Stimulated activated CD8-positive, alpha-beta memory T cell treated with anti-CD3 and anti-CD28 coated beads, Interleukin-4, amount 100 ng/mL, for 4 hours (primary cell): ENCODE measurements at places on chromosomes 13 and 19.

DNA sequence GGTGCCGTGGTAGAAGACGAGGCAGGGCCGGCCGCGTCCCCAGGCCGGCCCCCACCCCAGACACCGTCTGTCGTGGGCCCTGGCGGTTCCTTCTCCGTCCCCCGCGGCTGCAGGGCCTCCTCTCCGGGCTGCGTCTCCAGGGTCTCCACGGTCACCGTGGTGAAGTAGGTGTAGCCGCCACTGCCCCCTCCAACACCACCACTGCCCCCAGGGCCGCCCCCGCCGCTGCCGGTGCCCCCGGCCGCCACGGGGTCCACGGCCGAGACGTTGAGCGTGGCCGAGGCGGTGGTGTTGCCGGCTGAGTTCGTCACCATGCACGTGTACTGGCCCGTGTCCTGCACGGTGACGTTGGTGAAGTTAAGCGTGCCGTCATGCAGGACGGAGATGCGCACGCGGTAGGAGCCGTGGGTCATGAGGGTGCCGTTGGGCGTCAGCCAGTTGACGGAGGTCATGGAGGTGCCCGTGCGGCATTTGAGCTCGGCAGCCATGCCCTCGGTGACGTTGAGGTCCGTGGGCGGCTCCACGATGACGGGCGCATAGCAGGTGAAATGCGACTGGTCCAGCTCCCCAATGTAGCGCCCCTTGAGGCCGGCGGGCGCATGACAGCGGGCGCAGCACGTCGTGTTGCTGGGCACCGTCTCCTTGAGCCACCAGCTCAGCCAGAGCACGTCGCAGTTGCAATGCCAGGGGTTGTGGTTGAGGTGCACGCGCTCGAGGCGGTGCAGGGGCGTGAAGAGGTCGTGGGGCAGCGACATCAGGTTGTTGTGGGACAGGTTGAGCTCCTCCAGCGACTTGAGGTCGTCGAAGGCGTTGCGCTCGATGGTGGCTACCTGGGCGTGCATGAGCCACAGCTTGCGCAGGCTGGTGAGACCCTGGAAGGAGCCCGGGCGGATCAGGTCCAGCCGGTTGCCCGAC lies 4.6 kb upstream of the ASPDH start:
- DNase-seq: no peak

DNA sequence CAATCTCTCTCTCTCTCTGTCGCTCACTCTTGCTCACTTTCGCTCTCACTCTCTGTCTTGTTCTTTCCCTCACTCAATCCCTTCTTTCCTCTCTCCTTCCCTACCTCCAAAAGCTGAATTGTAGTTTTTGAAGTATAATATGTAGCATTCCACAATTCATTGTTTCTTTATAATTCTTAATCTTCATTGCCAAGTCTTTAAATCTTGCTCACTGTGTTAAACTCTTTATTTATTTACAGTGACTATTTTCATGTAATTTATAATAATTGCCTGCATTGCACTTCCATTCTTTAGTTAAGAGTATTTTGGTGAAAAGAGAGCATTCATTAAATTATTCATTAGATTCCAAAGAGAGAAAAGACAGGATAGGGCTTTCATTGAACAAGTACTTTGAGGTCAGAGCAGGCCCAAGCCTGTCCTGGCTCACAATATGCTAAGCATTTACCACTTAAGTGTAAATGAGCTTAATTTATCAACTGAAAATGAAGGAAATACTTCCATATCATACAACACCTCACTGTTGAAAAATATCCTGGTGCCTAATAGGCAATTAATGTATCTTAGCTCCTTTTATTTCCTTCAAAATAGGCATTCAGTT lies 257.4 kb upstream of the SLITRK1 start:
- no peak for DNase-seq

GRCh38 chr13:99501848-99502301 lies 603 bp downstream of the TM9SF2 start:
- no peak for DNase-seq

DNA sequence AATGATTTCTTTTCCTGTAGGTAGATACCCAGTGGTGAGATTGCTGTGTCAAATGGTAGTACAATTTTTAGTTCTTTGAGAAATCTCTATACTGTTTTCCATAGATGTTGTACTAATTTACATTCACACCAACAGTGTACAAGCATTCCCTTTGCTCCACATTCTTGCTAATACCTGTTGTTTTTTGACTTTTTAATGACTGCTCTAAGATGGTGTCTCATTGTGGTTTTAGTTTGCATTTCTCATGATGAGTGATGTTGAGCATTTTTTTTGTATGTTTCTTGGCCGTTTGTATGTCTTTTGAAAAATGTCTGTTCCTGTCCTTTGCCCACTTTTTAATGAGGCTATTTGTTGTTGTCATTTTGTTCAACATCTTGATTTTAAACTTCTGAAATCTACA lies 103.3 kb downstream of the DGKH start:
- DNase-seq: no peak

- DNase-seq: peak; percentile 43
Observed at GRCh38 chr19:3324405-3324856, 42.0 kb upstream of the NFIC start.

DNA sequence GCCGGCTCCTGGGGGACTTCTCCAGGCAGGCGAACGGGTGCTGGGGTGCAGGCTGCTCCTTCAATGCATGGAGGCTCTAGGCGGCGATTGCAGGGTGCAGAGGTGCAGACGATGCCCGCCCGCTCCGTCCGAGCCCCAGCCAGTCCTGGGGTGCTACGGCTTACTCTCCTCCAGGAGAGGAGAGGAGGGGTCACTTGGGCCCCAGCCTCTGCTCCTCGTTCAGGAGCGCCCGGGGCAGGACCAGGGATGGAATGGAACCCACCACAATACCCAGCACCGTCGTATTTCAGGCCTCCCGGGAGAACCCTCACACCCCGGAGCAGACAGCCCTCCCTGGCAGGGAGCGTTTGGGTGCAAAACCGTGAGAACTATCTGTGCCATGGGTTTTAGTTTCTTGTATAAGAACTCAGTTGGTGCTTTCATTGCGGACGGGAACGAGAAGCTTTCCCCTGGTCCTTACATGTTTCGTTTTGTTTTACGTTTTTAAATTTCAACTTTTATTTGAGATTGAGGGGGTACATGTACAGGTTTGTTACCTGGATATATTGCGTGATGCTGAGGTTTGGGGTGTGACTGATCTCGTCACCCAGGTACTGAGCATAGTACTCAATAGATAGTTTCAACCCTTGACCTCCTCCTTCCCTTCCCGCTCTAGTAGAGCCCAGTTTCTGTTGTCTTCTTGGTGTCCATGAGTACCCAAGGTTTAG lies 46.8 kb downstream of the ARHGEF18 start:
- DNase-seq: no peak

- no peak for DNase-seq
Observed at GRCh38 chr13:51361106-51361505, 21.6 kb downstream of the SERPINE3 start.

DNA sequence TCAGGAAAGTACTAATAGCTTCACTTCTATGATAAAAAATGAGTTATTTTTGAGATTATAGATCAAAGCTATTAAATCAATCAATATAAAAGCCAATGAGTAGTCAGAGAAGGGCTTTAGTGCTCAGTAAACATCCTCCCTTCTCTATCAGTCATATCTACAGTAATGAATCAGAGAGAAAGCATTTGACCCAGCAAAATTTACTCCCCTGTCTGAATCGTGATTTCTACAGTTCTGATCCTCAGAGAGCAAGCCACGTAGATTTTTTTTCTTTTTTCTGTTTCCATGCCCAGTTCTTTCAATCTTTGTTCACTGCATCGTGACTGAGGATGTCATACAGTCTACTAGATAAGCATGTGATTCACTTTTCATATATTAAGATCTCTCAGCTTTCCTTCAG lies 16.2 kb upstream of the MBNL2 start:
- no peak for DNase-seq

DNA sequence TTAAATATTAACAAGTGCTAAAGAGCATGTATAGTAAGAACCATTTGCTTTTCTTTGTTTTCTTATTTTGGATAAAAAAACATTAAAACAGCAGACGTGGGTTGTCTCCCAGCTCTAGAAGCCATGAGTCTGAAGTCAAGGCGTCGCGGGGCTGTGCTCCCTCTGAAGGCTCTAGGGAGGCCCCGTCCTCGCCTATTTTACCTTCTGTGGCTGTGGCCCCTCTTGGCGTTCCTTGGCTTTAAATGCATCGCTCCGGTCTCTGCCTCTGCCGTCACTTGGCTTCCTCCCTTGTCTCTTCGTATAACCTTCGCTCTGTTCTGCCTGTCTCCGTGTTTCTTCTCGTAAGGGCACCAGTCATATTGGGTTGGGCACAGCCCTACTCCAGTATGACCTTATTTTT lies 75.3 kb downstream of the ING1 start:
- DNase-seq: no peak

DNA sequence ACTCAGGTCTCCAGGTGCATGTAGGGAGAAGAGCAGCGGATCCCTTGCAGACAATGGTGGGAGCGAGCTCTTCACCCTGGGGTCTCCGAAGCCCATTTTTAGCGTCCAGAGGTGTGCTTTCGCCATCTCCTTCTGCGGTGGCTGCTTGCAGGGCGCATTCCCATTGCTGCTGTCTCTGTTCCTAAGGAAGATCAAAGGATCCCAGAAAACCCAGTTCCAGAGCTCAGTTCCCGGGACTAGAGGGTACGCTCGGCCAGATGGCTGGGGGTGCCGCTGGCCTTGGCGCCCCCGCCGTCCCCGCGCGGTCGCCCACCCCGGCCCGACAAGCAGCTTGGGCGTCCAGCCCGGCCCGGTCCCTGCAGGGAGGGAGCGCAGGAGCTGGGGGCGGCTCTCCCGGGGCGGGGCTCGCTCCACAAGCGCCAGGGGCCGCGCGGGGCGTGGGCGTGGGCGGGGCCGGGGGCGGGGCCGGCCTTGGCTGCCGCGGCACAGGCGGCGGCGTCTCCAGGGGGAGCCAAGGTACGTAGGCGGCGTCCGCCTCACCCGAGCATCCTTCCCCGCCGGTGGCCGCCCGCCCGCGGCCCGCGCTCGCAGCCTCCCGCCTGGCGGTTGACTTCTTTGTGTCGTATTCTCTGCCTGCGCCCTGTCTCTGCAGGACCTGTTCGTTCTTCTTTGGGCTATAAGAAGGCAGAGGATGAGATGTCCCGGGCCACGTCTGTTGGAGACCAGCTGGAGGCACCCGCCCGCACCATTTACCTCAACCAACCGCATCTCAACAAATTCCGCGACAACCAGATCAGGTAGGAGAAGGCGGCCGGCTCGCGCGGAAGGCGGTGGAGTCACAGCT lies 96.8 kb downstream of the ATP8A2 start:
- DNase-seq: no peak

DNA sequence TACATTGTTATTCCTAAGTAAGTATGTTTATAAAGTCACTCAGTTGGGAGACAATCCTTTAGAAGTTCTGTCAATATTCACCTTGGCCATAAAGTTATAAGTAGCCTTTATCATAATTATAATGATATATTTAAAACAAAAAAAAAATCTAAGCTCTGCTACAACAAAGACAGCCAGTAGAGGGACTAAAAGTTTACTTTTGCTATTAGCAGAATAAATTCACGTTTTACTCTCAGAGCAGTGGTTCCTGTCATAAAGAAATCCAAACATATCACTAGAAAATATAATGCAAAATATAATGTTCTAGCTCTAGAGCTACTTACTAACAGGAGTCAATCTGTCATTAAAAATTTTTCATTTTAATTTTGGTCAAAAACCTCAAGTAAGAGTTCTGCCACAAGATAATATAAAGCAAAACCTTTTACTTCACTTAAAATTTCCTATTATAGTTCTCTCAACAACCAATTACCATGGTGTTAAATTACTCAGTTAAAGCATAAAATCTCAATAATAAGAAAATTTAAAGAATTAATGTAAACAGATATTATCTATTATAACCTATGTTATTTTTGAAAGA lies 17.7 kb downstream of the INTS6 start:
- DNase-seq: no peak

DNA sequence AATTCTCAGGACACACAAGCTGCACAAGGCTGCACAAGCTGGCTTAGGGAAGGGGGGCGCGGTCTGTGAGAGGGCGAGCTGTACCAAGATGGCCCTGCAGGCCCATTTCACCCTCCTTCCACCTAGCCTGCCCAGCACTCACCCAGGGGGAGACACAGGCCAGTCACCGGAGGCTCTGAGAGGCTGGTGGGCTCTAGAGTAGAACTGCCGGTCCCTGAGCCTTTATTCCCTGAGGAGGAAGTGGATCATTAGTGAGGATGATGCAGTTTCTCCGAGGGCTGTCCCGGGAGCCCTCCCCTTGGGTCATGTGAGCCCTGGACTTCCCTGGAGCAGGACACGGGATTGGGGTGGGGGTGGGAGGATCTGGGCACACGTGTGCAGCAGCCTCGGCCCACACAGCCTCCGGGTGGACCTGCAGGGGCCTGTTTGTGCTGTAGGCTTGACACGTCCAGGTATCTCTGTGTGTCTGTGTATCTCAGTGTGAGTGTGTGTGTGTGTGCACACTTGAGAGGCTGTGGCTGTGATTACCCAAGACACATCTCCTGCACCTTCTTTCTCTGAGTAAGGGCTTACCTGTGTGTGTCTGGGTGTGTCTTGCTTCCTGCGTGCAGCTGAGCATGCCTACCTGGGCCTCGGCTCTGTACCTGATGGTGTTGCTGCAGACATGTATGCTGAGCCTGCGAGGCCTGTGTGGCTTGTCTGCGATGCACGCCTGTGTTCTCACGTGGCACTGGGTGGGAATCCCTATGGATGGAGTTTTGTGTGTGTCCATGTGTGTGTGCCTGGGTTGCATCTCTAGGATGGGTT lies at the start of gene ACP5:
Gene ACP5, minus strand, starts transcription at position 195 of the 807 bp plus-strand sequence. CDS start 328 bp downstream, outside the sequence.
- no peak for DNase-seq

DNA sequence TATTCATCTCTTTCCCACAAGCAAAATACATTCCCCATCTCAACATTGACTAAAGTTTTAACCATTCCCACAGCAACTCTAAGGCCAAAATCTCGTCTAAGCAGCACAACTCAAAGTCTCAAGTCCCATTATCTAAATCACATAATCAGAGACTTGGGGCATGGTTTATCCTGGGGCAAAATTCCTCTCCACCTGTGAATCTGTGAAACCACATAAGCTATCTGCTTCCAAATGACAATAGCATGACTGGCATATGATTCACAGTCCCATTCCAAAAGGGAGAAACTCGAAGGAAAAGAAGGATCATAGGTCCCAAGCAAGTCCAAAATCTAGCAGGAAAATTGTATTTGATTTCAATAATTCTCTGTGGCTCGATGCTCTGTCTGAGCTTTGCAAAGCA lies 73.0 kb downstream of the ANKRD10 start:
- no peak for DNase-seq

- DNase-seq: no peak
Observed at GRCh38 chr13:94454334-94454733, 25.1 kb downstream of the DCT start.
